Activated CD8-positive, alpha-beta T cell treated with anti-CD3 and anti-CD28 coated beads, Interleukin-2, amount 10 ng/mL, durations not matched to agents 7 days and 5 days (primary cell): ENCODE measurements at places on chromosomes 12 and 14. TPM values are rescaled to one million over a fixed set of nuclear protein-coding genes. Genes with fewer than 3 reads are reported as not detected.

HEATR5A gene
- 9.4 TPM for total RNA-seq

GRCh38 chr12:117662220-117662619 is 300.8 kb upstream of the NOS1 start:
- DNase-seq, result no peak

CIROP gene
- not detected for total RNA-seq

GRCh38 chr12:89087876-89088275 is 264.4 kb downstream of the DUSP6 start:
- DNase-seq, result no peak

GRCh38 chr12:92290886-92291285 is 145.2 kb upstream of the BTG1 start:
- DNase-seq, result no peak

NKX2-1 gene
- total RNA-seq, result not detected

SLC6A12 gene
- not detected for total RNA-seq

DNA sequence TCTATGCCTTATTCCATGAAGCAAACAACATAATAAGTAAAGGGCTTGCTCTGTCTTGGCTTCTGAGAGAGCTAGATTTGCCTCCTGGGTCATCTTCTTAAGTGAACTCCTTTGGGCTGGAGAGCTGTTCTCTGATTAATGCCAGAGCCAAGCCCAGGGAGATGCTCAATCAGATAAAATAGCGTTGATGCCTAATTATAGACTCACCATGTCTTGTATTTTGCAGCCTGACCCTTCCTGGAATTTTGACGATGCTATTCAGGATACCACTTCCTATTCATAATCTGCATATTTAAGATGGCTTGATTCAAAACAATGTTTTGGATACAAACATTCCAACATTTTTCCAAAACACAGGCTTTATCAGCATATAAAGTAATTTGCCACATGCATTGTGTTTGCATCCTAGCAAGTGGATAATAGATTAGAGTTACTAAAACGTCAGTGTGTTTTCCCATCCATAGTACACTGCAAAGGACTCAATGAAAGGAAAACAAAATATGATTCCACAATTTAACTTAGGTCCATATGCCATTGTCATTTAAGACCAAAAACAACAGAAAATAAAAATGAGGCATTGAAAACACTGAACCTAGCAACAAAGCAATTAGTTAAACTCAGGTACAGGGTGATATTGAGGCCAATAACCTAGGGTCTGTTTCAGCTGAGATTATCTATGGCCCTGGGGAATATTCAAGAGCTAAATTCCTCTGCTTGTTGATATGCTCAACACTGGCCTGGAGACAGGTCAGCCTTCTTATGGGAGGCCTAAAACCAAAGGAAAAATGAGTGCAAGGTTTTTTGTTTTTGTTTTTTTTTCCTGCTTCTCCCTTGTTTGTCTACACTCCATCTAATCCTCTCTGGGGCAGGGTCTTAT is 184.2 kb upstream of the FOXN3 start:
- DNase-seq, result no peak

ZNF891 gene
- total RNA-seq, result 2.3 TPM

TMEM253 gene
- not detected for total RNA-seq

TOGARAM1 gene
- 8.9 TPM for total RNA-seq

DNA sequence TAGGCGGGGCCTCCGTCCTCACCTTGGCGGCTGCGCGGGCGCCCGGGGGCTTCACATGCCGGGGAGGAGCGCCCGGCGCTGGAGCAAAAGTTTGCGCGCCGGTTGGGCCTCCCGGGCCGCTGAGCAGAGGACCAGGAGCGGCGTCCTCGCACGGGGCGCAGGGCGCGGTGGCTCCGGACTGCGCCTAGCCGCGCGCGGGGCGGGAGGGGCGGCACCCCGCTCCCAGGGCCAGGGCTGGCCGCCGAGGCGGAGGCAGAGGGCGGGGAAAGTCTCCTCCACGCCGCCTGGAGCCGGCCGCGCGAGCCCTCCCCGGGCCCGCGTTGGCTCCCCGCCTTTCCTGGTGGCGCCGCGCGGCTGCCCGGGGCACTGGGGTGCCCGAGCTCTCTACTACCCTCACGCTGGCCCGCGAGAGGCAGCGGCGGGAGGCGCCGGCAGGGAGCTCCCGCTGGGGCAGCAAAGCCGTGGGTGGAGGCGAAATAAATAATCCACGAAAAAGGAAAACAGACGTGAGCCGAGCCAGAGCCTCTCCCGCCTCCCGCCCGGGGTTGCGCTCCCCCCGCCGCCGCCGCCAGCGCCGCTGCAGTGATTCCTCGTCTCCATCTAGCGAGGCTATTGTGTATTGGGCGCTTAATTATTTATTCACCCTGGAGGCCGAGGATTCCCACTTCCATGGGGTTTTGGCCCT is 400 bp upstream of the PRIMA1 start:
- DNase-seq, result no peak

SOX5 gene
- not detected for total RNA-seq
